GM12865 (cell line): ENCODE measurements at places on chromosomes 2 and 18.

DNA sequence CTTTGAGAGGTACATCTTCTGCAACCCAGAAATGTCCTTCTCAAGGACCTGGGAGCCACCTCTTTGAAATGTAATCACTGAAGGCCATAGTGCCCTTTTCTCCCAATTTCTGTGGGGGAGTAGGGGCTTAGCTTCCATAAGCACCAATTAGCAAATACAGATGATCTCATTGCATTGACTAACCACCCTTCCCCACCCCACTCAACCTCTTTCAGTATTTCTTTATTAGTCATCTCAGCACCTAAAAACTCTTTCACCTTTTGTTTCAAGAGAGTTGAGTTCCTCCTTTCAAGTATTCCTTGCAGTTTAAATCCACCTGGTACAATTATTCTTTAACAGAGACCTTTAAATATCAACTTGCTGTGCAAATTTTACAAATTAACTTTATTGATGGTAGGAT lies 1011.8 kb upstream of the CDH2 start:
- no peak for DNase-seq

GRCh38 chr2:2762166-2762908 lies 431.3 kb upstream of the MYT1L start:
- no peak for DNase-seq

DNA sequence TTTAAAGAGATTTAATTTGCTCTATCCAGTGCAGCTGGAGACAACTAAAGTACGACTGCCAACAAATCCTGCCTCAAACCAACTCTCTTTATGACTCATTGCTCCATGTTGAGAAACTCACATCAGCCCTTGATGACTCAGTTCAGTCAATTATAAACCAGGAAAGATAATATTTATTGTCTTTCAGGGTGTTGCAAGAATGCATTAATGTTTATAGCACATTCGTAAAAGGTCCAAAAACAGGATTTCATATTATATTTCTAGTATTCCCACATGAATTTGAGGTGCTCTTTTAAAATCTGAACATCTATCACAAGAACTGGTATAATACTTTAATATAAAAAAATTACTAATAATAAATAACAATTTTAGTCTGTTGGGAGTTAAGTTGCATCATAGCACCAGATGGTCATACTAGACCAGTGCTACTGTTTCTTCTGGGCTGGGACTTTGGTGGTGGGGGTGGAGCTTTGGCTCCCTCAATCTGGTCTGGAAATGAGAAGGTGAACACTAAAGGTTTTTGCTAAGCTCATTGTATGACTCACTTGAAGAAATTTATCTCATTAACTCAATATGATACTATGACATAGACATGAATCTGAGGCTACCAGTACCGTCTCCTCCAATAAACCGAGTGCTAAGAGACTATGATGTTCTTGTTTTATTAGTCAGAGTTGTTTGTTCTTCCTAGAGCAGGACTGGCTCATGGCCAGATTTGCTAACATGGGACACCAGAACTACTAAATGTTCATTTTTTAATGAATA lies 26.6 kb upstream of the MAP3K20 start:
- DNase-seq: peak; percentile 38

DNA sequence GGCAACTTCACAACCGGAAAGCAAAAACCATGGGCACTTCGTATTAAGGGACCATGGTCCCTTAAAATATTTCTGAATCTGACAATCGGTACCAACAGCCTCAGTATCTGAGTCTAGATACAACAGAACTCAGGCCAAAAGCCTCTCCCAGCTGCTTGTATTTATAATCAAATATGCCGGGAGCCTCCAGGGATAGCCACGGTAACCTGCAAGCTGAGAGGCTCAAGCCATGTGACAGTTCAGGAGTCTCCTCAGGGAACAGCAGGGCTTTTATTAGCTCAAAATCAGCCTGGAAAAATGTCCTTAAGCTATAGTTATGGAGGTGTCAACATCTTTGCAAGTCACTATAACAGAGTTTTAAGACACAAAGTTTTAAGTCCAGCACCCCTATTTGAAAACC lies 352.8 kb upstream of the GYPC start:
- DNase-seq: no peak

GRCh38 chr2:128448331-128449225 lies 129.9 kb upstream of the HS6ST1 start:
- no peak for DNase-seq

- no peak for DNase-seq
These were observed 29.2 kb downstream of the COBLL1 start for GRCh38 chr2:164812378-164812777.

DNA sequence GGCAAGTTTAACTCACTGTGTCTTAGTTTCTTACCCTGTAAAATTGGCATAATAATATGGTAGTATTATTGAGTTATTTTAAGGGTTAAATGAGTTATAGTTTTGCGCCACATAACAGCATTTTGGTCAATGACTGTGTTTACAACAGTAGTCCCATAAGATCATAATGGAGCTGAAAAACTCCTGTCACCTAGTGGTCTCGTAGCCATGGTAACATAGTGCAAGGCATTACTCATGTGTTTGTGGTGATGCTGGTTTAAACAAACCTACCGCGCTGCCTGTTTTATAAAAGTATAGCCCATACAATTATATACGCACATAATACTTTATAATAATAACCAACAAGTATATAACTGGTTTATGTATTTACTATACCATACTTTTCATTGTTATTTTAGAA lies 15.8 kb downstream of the UNC80 start:
- DNase-seq: no peak

- DNase-seq: no peak
These were observed 42.3 kb downstream of the RPRD1A start for GRCh38 chr18:36025025-36025424.

GRCh38 chr2:38598991-38599295 lies 3.8 kb downstream of the HNRNPLL start:
- no peak for DNase-seq

DNA sequence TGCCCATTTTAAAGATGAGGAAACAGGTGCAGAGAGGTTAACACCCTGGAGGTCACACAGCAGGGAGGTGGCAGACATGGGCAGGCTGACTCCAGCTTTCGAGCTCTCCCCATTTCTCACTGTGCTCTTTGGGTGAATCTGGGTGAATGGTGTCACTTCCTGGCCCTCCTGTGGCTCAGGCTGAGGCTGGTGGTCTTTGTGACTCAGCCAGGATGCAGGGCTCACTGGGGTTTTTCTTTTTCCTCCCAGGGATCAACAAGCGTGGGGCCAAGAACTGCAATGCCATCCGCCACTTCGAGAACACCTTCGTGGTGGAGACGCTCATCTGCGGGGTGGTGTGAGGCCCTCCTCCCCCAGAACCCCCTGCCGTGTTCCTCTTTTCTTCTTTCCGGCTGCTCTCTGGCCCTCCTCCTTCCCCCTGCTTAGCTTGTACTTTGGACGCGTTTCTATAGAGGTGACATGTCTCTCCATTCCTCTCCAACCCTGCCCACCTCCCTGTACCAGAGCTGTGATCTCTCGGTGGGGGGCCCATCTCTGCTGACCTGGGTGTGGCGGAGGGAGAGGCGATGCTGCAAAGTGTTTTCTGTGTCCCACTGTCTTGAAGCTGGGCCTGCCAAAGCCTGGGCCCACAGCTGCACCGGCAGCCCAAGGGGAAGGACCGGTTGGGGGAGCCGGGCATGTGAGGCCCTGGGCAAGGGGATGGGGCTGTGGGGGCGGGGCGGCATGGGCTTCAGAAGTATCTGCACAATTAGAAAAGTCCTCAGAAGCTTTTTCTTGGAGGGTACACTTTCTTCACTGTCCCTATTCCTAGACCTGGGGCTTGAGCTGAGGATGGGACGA lies 13.2 kb downstream of the ITM2C start:
- DNase-seq: peak; percentile 60

GRCh38 chr2:181198183-181198864 lies 217.9 kb downstream of the UBE2E3 start:
- DNase-seq: no peak

DNA sequence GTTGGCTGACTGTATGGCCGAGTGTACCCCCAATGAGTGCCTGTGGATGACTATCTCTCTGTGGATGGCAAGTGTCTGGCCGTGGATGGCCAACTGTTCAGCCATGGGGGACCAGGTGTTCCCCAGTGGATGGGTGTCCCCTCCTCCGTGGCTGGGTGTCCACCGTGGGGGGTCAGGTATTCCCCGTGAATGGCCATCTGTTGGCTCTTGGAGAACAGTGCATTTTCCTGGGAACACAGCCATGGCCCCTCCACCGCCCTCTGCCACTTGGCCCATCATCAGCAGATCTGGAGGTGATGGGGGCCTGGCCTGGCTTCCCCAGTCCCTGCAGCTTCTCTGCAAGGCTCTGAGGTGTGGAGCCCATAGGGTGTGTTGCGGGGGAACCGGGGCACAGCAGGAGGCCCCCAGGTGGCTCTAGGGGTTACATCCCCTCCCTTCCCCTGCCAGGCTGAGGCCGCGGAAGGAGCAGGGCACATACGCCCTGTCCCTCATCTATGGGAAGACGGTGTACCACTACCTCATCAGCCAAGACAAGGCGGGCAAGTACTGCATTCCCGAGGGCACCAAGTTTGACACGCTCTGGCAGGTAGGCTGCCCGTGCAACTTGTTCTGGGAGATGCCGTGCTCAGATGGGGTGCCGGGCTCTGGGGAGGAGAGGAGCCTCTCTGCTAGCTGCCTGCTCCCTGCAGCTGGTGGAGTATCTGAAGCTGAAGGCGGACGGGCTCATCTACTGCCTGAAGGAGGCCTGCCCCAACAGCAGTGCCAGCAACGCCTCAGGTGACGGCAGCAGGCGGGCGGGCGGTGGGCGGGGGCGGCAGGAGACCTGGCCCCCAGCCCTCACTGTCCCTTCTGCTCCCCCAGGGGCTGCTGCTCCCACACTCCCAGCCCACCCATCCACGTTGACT lies 19.3 kb downstream of the ZAP70 start:
- DNase-seq: no peak

GRCh38 chr2:15934291-15934945 lies 5.9 kb upstream of the MYCN start:
- DNase-seq: no peak

GRCh38 chr2:175476948-175477347 lies 295.4 kb upstream of the ATP5MC3 start:
- no peak for DNase-seq

DNA sequence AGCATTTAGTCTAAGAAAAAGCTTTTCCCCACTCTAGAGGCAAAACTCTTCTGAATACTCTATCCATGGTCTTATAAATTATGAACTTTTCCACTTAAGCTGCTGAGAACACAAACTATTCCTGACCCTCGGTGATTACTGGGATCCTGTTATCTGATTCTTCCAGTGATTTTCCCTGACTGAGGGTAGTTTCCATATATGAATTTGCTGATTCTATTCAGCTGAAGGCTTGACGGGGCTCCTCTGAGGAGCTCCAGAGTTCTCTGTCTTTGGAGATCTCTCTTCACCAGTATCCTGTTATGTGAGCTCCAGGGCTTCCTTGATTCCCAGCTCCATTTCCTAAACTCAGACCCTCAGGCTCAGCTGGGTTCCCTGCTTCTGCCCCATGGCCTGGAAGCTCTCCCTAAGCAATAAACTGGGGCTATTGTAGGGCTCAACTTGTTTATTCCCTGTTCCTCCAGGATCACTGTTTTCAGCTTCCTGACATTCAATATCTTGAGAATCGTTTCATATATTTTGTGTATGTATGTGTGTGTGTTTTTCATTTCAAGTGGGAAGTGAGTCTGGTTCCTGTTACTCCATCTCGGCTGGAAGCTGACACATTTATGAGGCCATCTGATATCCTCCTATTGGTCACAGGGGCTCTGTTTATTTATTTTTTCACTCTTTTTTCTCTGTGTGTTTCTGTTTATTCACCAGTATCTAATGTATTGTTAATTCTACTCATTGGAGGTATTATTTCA lies 78.2 kb downstream of the ARHGAP28 start:
- DNase-seq: no peak

- no peak for DNase-seq
These were observed 610.5 kb upstream of the LRRTM4 start for GRCh38 chr2:78132391-78133370.

GRCh38 chr2:226474131-226474530 lies 325.5 kb downstream of the IRS1 start:
- no peak for DNase-seq

DNA sequence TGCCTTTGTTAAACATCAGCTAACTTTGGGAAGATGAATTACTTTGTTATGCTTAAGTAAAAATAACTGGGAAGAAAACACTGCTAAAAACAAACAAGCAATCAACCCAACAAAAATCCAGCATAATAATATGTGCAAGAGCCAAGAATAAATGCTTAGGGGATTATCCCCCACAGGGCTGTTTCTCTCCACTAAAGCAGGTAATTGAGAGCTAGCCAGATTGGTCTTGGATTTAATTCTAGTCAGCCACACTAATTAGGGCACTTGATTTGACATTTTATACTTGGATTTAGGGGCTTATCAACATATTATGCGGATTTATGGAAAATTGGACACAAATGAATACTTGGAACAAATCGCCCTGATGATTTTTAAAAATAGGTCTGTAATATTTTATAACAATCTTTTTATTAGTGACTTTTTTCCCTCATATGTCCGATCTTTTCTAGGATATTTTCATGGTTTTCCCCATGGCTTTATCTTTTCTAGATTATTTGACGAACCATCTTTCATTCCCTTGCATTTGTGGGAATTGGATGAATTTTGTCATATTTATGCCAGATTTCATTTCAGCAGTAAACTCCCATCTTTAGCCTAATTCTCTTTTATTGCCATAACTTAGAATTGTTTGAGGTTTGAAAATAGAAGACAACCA lies 199.1 kb upstream of the NXPH2 start:
- DNase-seq: no peak

- no peak for DNase-seq
These were observed 34.0 kb upstream of the IL37 start for GRCh38 chr2:112876971-112877361.

DNA sequence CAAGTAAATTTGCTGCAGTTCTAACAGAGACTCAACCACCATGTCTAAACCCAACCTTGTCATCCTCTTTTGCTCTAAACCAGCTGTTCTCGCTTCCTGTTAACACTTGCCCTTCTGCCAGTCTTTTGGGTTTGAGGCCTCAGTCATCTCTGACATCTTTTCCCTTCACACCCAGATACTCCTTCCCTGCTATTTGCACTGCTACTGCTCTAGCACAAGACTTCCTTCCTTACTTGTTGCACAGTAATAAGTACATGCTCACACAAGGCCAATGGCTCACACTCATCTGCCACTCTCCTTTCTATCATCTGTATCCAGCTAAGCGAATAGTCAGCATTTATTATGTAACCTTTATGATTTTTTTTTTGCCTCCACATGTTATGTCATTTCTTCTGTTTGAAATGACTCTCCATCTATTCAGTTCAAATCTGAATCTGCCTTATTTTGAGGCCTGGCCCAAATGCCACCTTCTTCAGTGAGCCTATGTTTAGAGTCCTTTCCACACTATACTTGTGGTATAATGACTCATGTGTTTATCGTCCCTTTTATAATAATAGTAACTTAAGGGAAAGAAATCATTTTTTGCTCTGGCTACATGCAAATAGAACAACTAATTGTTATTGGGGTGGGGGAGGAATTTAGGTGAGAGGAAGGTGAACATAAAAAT lies 22.5 kb upstream of the CDKL4 start:
- DNase-seq: peak; percentile 67

DNA sequence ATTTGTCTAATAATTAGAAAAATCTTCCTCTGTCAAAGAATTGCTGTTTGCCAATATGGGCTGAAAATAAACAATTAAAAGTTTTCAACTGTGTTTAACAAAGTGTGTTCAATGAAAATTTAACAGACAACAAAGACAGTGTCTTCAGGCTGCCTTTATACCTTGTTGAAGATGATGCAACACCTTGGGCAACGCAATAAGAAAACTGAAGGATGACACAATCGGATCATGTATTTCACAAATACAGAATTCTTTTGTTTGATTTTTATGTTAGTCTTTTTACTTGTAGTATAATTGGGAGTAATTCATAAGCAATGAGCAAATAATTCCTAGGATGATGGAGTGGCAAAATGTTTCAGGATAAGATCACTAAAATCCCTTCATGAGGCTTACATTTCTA lies 27.8 kb downstream of the CHN1 start:
- no peak for DNase-seq
